Upper lobe of right lung (tissue), 1 donor: ENCODE measurements at places on chromosomes 5 and 9. TPM values are rescaled to one million over a fixed set of nuclear protein-coding genes. Genes with fewer than 3 reads are reported as not detected.

DNA sequence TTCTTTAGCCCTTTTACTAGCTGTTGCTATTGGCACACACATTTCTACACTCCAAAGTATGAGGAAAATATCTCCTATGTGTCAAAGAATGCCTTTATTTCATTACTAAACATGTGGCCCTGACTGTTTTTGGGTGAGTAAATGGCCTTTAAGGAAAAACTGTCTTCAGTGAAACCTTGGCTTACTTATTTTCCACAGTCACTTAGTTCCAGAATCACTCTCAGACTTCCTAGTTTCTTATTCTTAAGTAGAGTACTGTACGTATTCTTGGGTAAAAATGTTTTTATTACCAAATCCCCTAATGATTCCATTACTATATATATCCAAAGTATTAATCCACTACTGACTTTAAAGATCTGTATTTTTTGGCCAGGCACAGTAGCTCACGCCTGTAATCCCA, 27.5 kb downstream of the ERP44 start:
- no peak for DNase-seq
- H3K27ac ChIP-seq, result no peak overlapping the region
- peaks cover 5% of the 10 kb centered on the region for H3K4me1 ChIP-seq

- H3K36me3 ChIP-seq, result no peaks in the 10 kb centered on the region
- no peak overlapping the region for H3K27ac ChIP-seq
- DNase-seq, result no peak
- H3K27me3 ChIP-seq, result no peaks in the 10 kb centered on the region
- H3K4me1 ChIP-seq, result peaks cover 5% of the 10 kb centered on the region
- no peak overlapping the region for H3K4me3 ChIP-seq
Measured at GRCh38 chr5:59763541-59763940, 130.0 kb downstream of the PDE4D start.

The PCDHB10 gene
- total RNA-seq, result 2.1 TPM

DNA sequence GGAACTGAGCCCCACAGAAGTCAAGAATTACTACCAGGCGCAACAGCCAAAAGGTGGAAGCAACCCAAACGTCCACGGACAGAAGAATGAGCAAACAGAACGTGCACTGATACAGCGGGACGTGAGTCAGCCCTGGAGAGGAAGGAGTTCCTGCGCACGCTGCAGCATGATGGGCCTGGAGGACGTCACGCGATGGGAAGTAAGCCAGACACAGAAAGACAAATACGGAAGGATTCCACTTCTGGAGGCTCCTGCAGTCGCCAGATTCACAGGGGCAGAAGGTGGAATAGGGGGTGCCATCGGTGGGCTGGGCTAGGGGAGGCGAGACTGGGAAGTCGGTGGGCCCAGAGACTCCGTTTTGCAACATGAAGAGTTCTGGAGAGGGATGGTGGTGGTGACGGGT, 80.3 kb upstream of the PHYKPL start:
- H3K27ac ChIP-seq, result peak overlapping the region; percentile 30
- peak; percentile 72 for DNase-seq

- H3K27me3 ChIP-seq, result no peaks in the 10 kb centered on the region
- no peak overlapping the region for H3K27ac ChIP-seq
- DNase-seq, result no peak
- no peak overlapping the region for H3K4me3 ChIP-seq
Measured at GRCh38 chr5:119879446-119879845, 250.1 kb downstream of the FAM170A start.

DNA sequence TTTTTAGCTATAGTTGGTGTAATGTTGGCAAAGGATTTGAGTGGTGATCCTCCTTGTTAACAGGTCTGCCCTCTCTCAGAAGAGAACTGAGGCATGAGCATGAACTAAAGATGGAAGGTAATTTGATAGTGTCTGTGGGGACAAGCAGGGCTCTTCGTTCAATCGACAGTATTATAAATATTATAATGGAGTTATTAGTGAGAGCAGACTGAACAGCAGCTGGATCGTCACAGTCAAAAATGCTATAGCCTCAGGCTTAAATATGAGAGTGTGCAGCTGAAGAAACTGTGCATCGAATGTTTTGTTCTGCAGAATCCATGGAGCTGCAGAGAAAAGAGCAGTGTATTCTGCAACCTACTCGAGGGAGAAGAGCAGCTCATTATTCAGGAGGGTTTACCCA, 757.3 kb downstream of the DNAH5 start:
- H3K27me3 ChIP-seq, result no peaks in the 10 kb centered on the region
- H3K36me3 ChIP-seq, result no peaks in the 10 kb centered on the region

- H3K4me3 ChIP-seq, result no peak overlapping the region
- no peaks in the 10 kb centered on the region for H3K4me1 ChIP-seq
- no peaks in the 10 kb centered on the region for H3K36me3 ChIP-seq
- peaks cover 4% of the 10 kb centered on the region for H3K27me3 ChIP-seq
- no peak for DNase-seq
Measured at GRCh38 chr5:175685701-175686350, 28.0 kb downstream of the HRH2 start.
